ENCODE measurements at places on chromosomes 2 and 18.

- no peak for DNase-seq
Measured at GRCh38 chr2:222598611-222599010, 57.3 kb downstream of the FARSB start.

DNA sequence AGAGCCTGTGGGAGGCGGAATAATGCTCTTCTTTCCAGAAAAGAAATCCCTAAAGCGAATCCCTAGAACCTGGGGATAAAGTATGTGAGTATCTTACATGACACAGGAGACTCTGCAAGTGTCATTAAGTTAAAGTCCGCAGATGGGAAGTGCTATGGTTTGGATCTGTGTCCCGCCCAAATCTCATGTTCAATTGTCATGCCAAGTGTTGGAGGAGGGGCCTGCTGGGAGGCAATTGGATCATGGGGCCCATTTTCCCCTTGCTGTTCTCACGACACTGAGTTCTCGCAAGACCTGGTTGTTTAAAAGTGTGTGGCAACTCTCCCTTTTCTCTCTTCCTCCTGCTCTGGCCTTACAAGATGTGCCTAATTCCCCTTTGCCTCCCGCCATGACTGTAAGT is 207.8 kb downstream of the MYT1L start:
- no peak for DNase-seq

- no peak for DNase-seq
Measured at GRCh38 chr2:106532236-106532635, 45.1 kb downstream of the CD8B2 start.

GRCh38 chr2:65530547-65531320 is 98.3 kb upstream of the SPRED2 start:
- DNase-seq: no peak

GRCh38 chr2:210623506-210623905 is 67.1 kb downstream of the CPS1 start:
- DNase-seq: no peak

GRCh38 chr18:75277610-75277928 is 67.0 kb downstream of the TSHZ1 start:
- DNase-seq: no peak

DNA sequence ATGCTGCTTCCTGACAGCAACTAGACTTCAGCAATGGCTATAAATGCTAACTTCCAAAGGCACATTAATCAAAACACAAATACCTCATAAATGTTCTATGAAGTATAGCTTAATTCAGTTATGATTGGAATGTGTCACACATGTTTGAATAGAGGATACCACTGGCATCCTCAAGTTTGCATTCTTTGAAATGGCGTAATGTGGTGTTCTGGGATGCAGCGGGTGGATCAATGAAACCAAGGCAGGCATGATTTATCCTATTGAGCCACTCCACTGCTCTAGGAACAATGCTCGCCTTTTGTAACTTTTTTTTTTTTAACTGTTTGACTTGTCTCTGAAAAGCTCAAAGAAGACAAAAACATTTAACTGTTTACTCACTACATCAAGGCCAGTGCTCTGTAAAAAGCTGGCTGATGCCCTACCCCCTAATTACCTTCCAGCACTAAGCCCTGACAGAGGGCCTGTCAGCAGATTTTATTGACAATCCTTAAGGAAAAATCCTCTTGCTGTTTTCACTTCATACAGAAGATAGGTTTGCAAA is 278.8 kb upstream of the SESTD1 start:
- no peak for DNase-seq

DNA sequence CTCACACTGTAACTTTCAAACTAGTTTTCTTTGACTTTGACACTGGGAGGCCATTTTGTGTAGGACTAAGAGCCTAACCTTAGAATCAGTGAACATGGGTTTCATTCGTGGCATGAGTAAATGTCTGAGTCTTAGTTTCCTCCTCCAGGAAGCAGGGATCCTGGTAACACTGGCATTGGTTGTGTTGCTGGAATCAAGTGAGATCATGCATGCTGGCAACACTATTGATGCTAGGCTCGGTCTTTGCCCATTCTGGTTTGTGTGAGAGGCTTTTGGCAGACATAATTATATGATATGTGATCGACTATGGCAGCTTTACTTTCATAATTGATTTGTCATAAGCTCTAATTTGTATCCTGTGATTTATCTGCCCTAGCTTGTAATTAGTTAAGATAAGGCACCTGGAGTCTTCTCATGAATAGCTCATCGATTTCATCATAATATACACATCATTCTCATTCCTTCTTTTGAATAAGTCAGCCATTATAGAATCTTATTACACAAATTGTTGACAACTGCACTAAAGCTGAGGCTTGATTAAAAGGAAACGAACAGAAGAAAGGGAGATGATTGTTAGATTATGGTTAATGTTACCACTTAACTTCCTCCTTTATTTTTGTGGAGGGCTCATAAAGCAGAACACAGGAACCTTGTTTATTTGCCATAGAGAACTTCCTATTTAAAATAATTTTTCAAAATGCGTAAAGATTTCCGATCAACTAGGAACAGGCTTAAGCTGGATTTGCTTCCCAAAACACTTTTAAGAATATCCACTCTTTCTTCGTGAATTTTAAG is 12.6 kb downstream of the PPP1R1C start:
- no peak for DNase-seq

DNA sequence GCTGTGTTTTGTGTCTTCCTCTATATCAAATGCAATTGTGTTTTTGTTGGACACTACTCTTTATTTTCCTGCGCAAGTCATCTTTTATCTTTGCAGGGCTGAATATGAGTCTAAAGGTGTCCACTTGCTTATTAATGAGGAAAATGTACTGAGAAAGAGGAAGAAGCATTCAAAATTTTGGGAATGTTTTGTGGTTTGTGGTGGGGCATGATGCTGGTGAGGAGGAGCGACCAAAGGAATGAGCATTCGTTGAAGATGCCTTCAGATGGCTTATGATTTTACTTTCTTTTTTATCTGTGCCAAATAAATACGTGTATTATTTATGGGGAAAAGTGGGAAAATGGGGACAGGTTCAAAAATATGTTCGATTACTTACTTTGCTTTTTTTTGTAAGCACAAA is 63.9 kb upstream of the SMIM21 start:
- DNase-seq: no peak

DNA sequence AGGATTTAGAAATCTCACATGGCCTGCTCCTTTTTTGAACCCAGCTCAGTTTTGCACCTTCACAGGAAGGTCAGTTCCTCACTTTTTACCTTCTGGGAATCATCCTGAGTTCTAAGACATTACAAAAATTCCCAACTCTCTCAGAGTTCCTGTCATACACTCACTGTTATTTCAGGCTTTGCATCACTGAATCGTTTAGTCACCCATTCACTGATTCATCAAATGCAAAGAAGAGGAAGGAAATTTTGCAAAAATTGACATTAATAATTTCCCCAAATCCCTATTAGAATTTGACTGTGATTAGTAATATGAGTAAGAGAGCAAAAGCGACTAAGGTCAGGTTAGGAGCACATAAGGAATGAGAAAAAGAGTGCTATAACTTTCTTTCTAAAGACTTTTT is 197.5 kb downstream of the PDE1A start:
- no peak for DNase-seq

- no peak for DNase-seq
Measured at GRCh38 chr2:188884046-188884445, 90.1 kb upstream of the COL3A1 start.

GRCh38 chr2:54864727-54865126 is 141.3 kb downstream of the EML6 start:
- DNase-seq: no peak

- no peak for DNase-seq
Measured at GRCh38 chr18:49640741-49641140, 78.9 kb downstream of the LIPG start.

DNA sequence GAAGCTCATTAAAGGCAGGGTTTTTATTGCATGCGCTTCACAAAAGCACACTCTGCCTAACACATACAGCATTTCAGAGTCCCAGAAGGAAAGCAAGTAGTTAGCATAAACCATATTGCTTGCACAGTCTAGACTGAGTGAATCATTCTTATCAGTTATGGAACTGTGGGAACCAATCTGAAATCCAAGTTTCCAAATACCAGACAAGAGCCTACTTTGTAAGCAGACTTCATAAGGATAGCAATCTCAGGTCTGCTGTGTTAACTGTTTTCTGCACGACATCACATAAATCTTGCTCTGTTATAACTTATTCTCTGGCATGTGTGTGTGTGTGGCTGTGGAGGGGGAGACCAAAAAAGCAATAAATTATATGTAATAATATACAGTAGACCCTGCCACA is 608.1 kb upstream of the REG3G start:
- no peak for DNase-seq

- DNase-seq: no peak
Measured at GRCh38 chr18:8795586-8796325, 90.4 kb downstream of the MTCL1 start.

- no peak for DNase-seq
Measured at GRCh38 chr2:167424221-167424620, 535.9 kb downstream of the XIRP2 start.

- DNase-seq: no peak
Measured at GRCh38 chr2:714005-714741, 37.0 kb upstream of the TMEM18 start.

- DNase-seq: no peak
Measured at GRCh38 chr2:17662723-17663122, 90.9 kb downstream of the SMC6 start.

DNA sequence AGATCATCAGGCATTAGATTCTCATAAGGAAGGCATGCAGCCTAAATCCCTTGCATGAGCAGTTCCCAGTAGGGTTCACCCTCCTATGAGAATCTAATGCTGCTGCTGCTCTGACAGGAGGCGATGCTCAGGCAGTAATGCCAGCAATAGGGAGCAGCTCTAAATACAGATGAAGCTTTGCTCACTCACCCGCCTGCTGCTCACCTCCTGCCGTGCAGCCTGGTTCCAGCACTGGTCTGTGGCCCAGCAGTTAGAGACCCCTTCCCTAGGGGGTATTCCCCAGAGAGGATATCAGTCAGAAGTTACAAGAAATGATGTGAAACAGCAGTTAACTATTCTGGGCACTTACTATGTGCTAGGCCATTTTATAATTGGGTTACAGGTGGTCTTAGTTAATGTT is 226.0 kb downstream of the KCNJ3 start:
- DNase-seq: no peak

DNA sequence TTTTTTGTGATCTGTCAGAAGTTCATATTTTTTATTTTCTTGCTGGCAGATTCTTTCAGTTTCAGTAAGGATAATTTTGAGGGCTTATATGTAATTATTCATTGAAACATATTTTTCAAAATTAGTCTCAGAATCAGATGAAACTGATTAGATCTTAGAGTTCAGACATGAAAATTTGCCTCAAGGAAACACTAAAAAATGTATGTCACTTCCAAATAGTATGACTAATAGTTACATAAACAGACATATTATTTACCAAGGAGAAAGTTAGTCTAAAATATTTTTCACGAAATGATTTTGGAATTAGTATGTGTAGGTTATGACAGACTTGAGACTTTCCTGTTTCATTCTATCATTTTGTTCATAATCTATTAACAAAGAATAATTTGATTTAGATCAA is 628.6 kb downstream of the CCDC85A start:
- DNase-seq: no peak

GRCh38 chr2:218292048-218293014 is at the start of gene TMBIM1:
Gene TMBIM1, minus strand, starts transcription at chr2:218292503. Its CDS starts 10,362 bp downstream, at chr2:218282141.
- no peak for DNase-seq

GRCh38 chr2:12652723-12653122 is 64.0 kb upstream of the TRIB2 start:
- no peak for DNase-seq

DNA sequence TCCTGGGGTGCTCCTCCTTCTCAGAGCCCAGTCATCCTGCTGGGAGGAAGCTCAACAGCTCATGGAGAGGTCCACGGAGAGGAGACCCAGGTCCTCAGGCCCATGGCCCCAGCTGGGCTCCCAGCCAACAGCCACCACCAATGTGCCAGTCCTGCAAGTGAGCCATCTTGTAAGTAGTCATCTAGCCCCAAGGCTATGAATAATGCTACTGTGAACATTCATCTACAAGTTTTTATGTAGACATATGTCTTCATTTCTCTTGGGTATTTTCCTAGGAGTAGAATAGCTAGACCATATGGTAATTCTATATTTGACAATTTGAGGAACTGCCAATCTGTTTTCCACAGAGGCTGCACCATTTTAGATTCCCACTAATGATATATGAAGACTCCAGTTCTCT is 166.1 kb downstream of the MTCL1 start:
- DNase-seq: no peak

GRCh38 chr2:132669908-132670495 is at the start of gene LYPD1:
Gene LYPD1, minus strand, starts transcription at chr2:132670205. Its CDS starts 273 bp downstream, at chr2:132669932.
- DNase-seq: no peak

GRCh38 chr18:54444319-54444914 is 86.7 kb downstream of the C18orf54 start:
- DNase-seq: no peak

GRCh38 chr18:56721031-56721430 is 69.9 kb downstream of the WDR7 start:
- DNase-seq: no peak

DNA sequence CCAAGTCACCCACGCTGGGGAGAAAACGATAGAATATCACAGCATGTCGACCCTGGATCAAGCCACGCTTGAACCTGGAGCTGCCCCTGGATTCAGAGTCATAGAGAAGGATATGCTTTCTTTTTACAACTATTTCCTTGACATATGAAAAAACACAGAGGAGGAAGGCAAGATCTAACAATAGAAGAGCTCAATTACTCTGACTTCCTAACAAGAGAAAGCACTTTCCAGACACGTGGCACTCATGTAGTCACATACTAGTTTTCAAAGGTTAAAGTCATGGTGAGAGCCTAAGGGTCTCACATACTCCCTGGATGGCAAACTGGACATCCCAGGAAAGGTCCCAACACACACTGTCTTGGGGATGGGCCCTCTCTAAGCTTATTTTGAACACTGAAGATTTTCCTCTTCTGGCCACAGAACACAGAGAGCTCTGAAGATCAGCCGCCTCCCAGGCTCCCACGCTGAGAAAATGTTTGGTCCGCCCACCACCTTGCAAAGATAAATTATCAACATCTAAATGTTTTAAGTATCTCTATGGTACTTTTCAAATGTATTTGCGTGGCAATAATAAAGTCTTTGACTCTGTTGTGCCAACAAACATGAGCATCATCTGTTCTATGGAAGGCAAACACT is 4.9 kb downstream of the PXDN start:
- DNase-seq: no peak

GRCh38 chr2:85410584-85411404 is 628 bp upstream of the CAPG start:
- DNase-seq: no peak

GRCh38 chr2:48346124-48346536 is 183.8 kb upstream of the STON1 start:
- no peak for DNase-seq
